Glutamatergic neuron (in vitro differentiated cells): ENCODE measurements at places on chromosomes 2 and 18.

GRCh38 chr2:120347396-120348060 lies 1.6 kb downstream of the INHBB start:
- peaks cover 11% of the 10 kb centered on the region for H3K4me1 ChIP-seq
- no peak overlapping the region for H3K27ac ChIP-seq
- H3K36me3 ChIP-seq = no peaks in the 10 kb centered on the region
- peak overlapping the region; percentile 81 for H3K4me3 ChIP-seq
- peaks cover 18% of the 10 kb centered on the region for H3K27me3 ChIP-seq

GRCh38 chr18:35811896-35812295 lies 160.6 kb upstream of the RMP24 start:
- peaks cover 4% of the 10 kb centered on the region for H3K27me3 ChIP-seq
- no peak for DNase-seq

DNA sequence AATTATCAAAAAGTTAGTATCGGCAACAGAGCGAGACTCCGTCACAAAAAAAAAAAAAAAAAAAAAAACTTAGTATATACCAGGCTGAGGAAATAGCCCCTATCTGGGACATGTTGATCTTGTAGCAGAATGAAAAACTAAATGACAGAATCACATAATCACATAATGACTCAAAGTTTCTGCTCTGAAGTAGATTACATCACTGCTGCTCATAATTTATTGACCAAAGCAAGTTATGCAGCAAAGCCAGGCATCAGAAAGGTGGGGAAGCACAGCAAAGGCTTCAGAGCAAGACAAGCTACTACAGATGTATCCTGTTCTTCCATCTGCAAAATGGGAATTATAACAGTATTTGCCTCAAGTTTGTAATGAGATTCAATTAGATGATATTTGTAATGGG lies 68.1 kb downstream of the BOD1L2 start:
- H3K4me3 ChIP-seq = no peak overlapping the region
- no peak for DNase-seq
- peaks cover 3% of the 10 kb centered on the region for H3K27me3 ChIP-seq
- H3K27ac ChIP-seq = no peak overlapping the region

DNA sequence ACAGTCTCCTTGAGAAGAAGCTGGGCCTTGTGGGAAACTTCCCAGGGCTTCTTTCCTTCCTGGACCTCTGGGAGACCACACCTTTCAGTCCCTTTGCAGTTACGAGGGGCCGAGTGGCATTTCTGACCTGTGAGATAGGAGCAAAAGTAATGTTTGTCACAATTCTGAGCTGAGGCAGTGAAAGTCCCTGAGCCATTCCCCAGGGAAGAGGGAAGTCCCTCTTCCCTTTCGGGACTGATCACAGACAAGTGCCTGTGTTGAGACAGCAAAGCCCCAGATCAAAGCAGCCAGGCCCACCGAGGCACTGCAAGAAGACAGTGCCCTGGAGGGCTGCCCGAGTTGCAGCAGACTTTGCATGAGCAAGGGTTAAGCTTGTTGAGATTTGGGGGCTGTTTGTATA lies 41.9 kb downstream of the RHOB start:
- no peaks in the 10 kb centered on the region for H3K36me3 ChIP-seq
- DNase-seq = no peak
- H3K27ac ChIP-seq = no peak overlapping the region
- H3K27me3 ChIP-seq = peaks cover 5% of the 10 kb centered on the region
- H3K4me3 ChIP-seq = no peak overlapping the region
